Activated gamma-delta T cell treated with anti-CD3 and anti-CD28 coated beads, Interleukin-2, amount 50 U/mL, for 16 hours (primary cell): ENCODE measurements at places on chromosomes 2 and 18.
A peak's percentile ranks its signal among the peaks of the same experiment; 100 is the strongest.

GRCh38 chr2:31223026-31223425 is 5.7 kb upstream of the CAPN14 start:
- no peak for DNase-seq

DNA sequence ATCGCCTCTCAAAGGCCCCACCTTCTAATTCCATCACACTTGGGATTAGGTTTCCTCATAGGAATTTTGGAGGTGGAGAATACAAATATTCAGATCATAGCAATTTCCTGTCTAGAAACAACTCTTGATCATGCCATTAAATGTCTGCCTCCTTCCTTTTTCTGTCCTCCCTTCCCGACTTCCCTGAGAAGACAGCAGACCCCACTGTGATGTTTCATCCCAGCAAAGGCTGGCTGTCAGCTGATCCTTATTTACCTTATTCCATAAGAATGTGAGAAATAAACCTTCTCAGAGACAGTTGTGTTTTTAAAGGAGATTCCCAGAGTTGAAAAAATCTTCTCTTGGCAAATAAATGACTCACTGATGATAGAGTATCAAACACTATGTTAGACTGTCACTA is 133.9 kb downstream of the TDRD15 start:
- DNase-seq = no peak

GRCh38 chr2:165144315-165144714 is 59.5 kb downstream of the SCN3A start:
- DNase-seq = no peak

GRCh38 chr2:178404368-178404767 is 46.6 kb downstream of the PRKRA start:
- no peak for DNase-seq

DNA sequence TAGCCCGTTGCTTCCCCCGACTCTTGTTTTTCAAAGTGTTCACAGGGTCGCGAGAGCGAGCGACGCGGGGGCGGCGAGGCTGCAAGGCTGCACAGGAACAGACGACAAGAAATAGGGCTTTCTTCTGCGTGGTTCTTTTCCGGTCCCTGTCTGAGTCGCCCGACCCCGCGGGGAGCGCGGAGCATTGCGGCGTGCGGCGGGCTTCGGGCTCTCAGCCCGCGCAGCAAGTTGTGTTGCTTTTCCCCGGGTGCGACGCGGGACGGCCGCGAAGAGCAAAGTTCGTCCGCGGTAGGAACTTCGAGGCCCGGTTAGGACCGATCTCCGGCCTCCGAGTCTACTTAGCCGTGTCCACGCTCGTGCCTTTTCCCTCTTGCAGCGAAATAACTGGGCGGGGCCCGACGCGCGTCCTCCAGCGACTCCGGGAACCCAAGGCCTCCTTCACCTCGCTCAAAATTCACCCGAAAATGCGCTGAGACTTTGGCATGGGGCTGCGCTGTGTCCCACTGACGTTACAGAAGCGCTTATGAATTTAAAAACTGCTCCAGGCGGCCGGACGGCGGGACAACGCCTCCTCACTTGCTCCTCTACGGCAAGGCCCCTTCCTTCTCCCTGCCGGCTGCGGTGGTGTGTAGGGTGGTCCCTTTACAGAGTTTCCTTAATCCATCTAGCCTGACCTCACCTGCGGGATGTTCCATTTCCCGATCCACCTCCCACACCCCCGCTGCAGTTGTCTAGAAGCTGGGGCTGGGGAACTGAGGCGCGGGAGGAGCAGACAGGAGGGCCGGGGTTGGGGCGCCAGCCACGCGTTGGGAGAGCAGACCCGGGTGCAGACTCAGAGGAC is 1.5 kb upstream of the BCL2L11 start:
- DNase-seq = peak; percentile 26

GRCh38 chr2:163732727-163733126 is 3.1 kb downstream of the FIGN start:
- no peak for DNase-seq

- DNase-seq = no peak
Measured at GRCh38 chr2:60525899-60526298, 27.6 kb downstream of the BCL11A start.

- DNase-seq = no peak
Measured at GRCh38 chr2:217774232-217774631, 228.6 kb downstream of the TNS1 start.

DNA sequence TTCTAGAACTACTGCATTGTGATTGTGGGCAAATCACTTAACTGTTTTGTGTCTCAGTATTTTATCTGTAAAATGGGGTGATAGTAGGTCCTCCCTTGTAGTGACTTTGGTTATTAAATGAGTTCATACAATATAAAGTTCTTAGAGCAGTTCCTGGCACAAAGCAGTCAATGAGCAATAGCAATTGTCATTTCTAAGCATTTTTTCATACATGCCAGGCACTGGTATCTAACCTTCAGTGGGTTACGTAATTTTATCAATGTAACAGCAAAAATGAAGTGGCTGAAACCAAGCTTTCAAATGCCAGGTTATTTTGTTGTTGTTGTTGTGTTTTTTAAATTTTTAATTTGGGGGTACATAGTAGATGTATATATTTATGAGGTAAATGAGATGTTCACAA is 401.9 kb downstream of the MEIS1 start:
- DNase-seq = no peak

DNA sequence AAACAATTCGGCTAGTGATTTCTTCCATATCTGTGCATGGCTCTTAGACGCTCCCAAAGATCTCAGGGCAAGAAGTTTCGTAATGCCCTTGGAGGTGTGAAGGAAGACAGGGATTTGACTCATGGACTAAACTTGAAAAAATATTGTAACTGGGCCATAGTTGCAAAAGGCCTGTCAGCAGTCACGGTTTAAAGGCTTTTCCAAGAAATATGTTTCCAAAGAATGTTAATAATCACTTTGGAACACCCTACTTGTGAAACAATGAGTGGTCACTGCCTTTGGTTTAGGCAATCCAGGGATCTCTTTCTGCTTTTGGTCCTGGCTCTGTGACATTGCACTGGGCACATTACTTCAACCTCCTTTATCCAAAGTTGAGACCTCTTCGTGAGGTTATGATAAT is 102.5 kb upstream of the RASGRP3 start:
- no peak for DNase-seq

DNA sequence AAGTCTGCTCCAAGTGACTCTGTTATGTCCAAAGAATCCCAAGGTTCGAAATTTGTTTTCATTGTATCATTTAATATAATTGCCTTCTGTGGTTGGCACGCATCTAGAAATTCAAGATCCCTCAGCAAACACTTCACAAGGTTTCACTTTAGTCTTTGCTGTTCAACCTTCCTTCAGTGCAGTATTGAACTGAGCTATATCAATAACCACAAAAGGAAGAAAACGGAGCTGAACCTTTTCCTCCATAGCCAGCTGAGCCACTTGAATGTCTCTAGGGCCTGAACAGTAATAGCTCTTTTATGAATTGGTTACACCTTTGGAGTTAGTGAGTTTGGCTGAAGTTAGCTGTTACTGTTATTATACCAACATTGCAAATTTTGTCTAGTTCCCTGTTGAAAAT is 357.7 kb upstream of the HNRNPA3 start:
- DNase-seq = no peak

GRCh38 chr2:80246534-80246933 is 58.0 kb downstream of the LRRTM1 start:
- DNase-seq = no peak

- no peak for DNase-seq
Measured at GRCh38 chr2:106304612-106305184, 110.6 kb upstream of the UXS1 start.

DNA sequence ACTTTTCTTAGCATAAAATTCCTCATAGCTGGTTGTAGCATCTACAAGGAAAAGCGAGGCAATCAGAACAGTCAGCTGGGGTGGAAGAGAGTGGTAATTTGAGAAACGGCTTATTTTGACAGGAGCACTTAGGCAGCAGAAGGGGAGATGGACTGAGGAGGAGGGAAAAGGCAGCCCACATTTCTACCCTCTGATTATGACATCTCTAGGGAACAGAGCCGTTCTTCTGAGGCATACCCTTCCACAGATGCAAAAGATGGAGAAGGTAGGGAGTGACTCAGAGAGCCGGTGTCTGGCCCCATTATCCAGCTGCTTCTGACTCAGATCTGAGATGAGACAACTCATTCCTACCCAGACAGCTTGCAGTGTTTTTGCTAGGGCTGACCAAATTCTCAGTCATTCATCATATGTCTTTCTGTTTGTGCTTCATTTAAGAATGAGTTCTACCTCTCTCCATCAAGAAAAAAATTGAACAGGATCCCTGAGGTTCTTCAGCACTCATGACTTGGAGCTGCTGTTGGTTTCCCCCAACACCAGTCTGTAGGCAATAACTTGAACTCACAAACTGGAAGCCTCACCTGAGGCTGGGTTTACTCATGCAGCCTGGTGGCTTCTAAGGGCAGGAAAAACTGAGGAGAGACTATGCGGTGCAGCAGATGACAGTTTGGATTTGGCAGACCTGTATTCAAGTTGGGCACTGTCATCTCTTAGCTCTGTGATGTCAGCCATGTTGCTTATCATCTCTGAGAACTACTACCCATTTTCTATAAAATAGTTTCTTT is 15.9 kb upstream of the SEC11C start:
- no peak for DNase-seq

- DNase-seq = no peak
Measured at GRCh38 chr18:63443829-63444228, 21.6 kb upstream of the VPS4B start.

DNA sequence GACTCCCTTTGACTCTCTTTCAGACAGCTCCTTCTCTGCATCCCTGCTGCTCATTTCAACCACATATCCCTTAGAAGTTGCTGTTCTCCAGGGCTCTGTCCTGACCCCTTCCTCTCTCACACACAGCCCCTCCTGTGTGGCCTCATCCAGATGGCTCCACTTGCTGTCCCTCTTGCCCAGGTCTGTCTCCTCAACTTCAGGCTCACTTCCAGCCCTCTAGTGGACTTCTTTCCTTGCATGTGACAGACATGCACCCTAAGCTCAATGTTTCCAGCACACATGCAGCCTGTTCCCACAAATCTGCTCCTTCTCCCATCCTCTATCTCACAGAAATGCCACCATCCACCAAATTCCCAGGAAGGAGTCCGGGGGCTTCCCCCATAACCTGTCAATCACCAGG is 9.0 kb upstream of the MRPL19 start:
- DNase-seq = no peak

DNA sequence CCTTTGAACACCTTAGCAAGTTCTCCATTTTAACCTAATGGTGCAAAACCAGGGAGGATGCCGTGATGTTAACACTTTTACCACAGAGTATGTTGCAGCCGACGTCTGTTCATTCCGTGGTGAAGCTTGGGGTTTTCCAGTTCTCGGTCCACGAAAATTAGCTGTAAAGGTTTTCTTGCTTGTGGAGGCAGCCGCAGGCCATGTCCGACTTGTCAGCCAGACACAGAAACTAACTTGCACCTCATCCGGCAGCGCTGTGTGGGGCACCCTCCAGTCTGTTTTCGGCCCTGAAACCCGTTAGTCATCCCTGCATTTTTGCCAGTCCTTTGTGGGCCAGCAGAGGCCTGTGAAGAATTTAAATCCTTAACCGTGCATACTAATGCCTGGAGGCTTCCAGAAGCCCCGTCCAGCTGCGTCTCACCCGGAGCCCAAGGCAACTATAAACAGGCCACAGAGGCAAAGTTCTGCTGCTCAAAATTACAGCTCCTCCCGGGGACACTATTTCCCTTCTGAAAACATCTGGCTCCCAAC is 70.6 kb downstream of the SH3YL1 start:
- peak; percentile 39 for DNase-seq

- no peak for DNase-seq
Measured at GRCh38 chr2:83826577-83826976, 632.5 kb downstream of the SUCLG1 start.
